ENCODE measurements at places on chromosomes 16 and 17.

DNA sequence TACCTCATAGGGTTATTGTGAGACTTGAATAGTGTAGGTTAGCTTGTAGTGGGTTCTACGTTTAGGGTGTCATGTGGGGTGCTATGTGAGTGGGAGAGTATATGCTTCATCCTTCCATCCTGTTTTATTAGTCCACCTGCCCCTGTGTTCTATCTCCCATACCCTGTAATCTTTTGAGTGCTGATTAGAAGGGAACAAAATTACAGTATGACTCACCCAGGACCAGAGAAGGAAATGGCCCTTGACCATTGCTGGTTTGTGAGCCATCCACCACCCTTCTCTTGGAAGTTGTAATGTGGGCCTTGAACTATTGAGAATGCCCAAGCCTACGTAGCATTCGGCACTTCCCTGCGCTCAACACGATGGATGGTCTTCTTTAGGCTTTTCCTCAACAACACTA lies 17.1 kb downstream of the SAP30BP start:
- DNase-seq = no peak

GRCh38 chr17:74805591-74805991 lies 29.4 kb upstream of the NAT9 start:
- DNase-seq = no peak

- DNase-seq = no peak
These were observed 38.8 kb upstream of the ANKFN1 start for GRCh38 chr17:56114469-56114868.

GRCh38 chr16:1306334-1306733 lies 3.1 kb upstream of the UBE2I start:
- no peak for DNase-seq

DNA sequence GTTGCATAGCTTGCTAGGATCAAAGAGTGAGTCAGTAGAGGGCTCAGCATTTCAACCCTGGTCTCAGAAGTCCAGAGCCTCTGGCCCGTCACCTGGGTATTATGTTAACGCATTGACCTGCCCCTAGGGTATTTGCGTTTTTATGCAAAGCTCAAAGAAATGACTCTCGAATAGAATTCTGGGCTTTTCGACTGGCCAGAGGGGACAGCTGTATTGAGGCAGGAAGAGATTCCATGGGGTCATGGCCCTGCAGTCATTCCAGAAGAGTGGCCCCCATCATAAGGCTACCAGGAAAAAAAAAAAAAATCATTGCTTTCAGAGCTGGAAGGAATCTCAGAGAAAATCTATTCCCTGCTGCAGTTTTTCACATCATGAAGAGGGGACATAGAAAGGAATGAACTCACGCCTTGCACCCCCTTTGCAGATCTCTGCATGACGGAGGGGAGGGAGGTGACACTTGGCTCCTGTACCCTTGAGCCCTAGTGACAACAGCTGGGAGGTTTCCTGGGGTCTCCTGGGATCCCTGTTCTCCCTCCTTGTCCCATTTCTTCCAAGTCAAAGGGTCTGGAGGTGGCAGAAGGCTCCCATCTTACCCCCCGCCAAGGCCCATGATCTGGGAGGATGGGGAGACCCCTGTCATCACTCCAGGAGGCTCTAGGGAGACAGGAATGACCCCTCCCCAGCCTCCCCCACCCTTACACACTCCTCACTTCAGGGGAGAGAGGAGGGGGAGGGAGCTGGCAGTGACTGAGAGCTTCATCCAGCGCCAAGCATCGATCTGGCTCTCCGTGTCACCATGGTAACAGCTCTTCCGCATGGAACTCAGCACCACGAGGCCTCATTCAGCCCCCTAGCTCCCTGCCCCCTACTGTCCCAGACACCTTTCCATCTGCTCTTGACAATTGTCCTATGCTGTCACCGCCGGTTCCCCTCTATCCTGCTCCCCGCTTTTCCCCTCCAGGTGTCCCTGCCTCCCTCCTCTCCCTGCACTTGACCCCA lies 35.8 kb downstream of the GP2 start:
- DNase-seq = no peak
